ENCODE measurements at places on chromosomes 1 and 21.

GRCh38 chr1:155085504-155086127 lies 7.0 kb downstream of the EFNA3 start:
- DNase-seq, result no peak

DNA sequence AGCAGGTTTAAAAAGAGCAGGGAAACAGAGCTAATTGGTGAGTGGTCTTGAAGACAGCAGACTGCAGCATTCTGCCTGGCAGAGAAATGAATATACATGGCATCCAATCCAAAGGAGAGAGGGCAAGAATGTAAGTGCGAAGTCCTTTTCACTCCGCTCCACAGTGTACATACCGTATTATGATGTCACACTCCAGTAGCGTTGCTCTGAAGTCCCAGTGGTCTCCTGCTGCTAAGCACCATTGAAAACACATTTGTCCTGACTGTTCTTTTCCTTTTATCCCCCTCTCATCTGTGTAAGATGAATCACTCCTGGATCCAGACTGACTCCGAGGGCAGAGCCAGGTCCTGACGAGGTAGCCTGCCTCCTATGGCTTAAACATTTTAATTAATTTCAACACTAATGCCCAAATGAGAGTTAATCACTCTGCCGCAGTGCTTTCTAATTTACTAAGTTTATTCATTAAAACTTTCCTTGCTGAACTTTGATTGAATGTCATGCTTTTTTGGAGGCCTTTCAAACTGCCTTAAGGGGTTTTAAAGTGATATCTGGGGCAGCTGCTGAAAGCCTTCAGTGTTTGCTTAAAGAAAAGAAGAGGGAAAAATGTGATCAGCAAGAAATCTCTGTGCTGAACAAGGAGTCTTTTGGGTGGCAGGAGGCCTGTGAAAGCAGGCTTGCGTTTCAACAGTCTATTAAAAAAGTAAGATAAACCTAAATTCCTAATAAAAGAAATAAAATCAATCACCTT lies 227.2 kb downstream of the ATG4C start:
- no peak for DNase-seq

- no peak for DNase-seq
Observed at GRCh38 chr1:95154096-95154495, 36.9 kb downstream of the TLCD4 start.

- no peak for DNase-seq
Observed at GRCh38 chr1:183234660-183235476, 48.8 kb downstream of the LAMC2 start.

DNA sequence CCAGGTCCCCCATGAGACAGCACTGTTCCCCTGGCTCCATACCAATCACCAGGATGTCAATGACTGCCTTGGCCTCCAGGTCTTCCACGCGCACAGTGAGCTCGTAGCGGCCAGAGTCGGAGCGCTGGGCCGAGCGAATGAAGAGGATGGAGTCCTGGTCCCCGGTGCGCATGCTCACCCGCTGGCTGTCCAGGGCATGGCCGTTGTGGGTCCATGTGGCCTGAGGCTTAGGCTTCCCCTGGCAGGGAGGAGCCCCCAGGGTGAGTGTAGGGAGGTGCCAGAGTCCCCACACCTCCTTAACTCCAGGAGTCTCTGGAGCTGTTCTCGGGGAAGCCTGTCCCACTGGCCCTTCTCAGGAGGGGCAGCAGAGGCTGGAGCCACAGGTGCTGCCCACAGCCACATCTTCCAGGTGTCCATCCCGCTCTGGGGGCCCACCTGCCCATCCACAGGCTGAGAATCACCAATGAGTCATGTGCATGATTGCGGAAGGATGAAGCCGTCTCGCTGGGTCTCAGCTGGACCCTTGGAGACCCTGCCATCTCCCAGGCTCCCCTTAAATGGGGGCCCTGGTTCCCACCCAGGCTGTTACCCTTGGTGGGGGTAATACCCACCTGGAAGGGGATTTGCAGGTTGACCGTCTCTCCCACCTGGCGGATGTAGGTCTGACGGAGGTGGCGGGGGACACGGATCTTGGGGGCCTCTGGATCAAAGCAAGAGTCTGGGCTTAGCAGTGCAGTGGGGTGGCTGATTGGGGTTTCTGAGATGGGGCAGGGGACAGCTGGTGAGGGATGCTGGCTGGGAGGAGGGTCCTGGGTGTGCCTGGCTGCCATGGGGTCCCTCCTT lies 4.1 kb downstream of the MYBPH start:
- DNase-seq, result no peak

- DNase-seq, result no peak
Observed at GRCh38 chr1:119481951-119482350, 25.1 kb upstream of the HSD3B1 start.

GRCh38 chr1:244897476-244898254 lies 33.3 kb upstream of the HNRNPU start:
- DNase-seq, result no peak

DNA sequence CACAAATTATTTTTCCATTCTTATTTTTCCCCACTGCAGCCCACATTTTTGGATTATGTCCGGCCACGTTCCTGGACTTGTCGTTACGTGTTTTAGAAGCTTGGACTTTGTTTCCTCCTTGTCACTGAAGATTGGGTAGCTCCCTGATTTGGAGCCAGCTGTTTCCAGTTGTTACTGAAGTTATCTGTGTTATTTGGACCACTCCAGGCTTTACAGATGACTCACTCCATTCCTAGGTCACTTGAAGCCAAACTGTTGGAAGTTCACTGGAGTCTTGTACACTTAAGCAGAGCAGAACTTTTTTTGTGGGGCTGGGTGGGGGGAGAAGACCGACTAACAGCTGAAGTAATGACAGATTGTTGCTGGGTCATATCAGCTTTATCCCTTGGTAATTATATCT lies 12.2 kb upstream of the AXDND1 start:
- no peak for DNase-seq

DNA sequence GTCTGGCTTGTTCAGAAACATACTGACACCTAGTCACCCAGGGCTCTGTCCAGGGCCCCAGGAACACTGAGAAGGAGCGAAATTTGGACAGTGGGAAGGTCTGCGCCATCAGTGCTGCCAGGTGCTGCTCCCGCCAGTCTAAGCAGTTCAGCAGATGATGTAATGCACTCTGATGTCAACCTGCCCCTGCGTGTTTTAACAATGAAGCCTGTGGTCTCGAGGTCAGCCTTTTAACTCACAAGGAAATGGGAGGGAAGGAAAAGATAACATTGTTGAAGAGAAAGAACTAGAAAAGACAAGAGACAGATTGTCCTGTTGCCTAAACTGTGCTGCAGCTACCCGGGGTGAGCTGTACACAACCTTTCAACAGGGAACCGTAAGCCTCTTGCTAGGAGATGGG lies 126.6 kb upstream of the IFFO2 start:
- DNase-seq, result no peak

- no peak for DNase-seq
Observed at GRCh38 chr1:94688646-94689045, 131.5 kb upstream of the SLC44A3 start.

GRCh38 chr1:193013005-193013404 lies 46.2 kb downstream of the UCHL5 start:
- DNase-seq, result no peak

DNA sequence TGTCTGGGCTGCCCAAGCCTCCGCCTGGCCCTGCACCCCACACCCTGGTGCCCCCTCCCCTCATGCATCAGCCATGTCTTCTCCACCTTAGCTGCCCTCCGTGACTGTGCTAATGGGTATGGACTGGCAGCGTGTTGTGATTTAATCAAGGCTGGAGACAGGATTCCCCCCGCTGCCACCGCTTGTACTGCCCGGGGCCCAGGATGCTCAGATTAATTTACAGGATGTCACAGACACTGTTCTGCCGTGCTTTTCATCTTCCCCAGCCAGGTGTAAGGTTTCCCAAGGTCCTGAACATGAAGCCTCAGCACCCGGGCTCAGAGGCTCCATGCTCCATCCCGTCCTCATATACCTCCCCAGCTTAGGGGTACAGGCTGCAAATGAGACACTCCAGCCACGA lies 66.3 kb downstream of the TAS1R2 start:
- no peak for DNase-seq

DNA sequence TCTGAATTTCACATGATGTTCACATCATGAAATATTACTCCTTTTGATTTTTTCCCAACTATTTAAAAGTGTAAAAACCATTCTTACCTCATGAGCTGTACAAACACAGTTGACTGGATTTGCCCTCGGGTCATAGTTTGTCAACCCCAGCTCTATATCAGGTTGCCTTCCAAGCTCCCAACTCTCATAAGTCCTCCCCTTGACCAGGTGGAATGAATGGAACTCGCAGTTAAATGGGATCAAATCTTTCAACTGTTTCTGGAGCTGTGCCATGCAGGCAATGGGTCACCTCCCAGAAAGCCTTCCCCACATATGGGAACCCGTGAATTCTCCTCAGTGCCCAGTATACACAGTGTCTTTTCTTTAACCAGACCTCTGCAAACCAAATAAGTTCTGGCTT lies 169.8 kb upstream of the FOXD3 start:
- DNase-seq, result no peak

DNA sequence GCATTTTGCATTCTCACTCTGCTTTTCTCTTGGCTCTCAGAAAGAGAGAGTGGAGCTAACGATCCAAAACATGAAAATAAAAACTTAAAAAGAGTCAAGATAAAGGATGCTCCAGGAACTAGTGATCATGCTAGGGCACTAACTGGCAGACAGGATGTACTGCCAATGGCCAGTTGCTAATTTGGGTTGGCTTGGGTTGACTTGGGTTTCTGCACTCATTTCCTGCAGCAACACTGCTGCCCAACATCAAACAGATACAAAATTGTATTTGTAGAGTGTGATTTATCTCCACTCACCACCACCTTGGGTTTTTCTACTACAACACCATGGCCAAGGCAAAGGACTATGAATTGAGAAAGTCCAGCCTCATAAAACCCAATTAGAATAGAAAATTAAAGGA lies 662.3 kb upstream of the PTBP2 start:
- DNase-seq, result no peak

DNA sequence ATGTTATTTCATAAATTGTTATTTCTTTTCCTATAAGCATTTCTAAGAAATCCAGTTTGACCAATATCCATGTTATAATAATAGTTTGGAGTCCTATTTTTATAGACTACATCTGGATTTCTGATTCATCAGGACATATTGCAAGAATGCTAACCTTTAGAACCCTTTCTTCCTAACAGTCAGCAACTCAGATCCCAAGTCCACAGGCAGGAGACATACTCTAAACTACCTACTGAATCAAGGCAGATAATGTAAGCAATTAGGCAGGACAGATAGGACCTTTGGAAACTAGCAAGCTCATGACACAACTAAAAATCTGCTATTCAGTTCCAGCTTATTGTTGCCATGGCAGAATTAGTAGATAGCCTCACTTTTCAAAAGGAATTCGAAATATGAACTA lies 104.1 kb downstream of the DENND1B start:
- no peak for DNase-seq

DNA sequence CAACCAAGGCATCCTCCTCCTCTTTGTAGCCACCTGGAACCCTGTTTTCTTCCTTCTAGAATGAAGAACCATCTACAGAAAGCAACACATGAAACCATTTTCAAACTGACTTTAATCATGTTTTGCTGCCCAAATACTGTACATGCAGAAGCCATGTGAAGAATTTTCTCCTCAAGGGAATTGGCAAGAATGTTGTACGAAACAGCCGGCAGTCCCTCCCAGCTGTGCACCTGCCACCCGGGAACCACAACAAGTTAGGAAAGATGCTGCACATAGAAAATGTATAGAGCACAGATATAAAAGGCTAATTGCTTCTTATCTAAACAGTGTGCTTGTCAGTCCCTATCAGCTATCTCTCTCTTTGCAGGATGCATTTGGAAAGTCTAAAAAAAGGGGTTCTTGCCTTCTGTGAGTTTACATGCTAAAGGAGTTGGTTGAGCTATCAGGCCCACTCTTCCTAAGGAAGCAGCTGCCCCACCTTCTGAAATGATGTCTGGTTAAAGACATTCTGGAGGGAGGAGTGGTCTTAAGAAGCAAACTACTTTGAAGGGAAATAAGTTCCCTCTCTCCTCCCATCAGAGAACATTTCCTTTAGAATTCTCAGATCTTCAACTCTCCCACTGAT lies 44.8 kb downstream of the RIMS3 start:
- no peak for DNase-seq

- no peak for DNase-seq
Observed at GRCh38 chr1:174413632-174414031, 34.1 kb upstream of the GPR52 start.

GRCh38 chr1:172938681-172939080 lies 112.1 kb downstream of the TNFSF18 start:
- DNase-seq, result no peak

- no peak for DNase-seq
Observed at GRCh38 chr21:45276596-45276995, 11.1 kb downstream of the POFUT2 start.

DNA sequence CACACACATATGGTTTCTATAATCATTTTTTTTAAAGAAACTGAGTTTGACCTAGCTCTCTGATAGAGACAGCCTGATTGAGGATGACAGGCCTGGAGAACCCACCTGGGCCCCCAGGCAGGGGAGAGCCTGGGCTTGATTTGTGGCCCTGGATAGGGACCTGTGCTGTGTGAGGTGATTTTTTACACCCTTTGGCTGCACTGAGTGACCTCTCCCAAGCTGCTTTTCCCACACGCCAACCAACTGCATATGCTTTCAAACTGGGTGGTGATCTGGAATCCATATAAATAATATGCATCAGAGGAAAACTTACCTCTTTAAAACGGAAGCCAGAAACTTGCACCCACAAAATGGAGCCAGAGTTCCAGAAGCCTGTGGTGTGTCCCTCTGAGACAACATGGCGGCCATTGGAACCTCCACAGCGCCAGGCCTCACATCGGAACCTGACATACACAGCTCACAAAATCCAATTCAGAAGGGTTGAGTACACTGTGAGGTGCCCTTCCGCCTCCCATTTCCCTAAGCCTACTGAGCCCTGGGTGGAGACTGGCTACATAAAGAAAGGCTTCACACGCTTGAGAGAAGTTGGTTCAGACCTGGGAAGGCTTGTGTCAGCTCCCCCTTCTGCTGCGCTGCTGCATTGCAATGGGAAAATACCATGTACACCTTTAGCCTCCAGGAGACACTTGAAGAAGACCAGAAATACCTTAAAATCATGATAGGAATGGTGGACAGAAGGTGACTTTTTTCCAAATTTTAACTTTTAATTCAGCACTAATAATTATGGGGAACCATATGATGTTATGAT lies 160.7 kb downstream of the HHIPL2 start:
- no peak for DNase-seq

- no peak for DNase-seq
Observed at GRCh38 chr1:111406321-111406768, 21.2 kb downstream of the OVGP1 start.

DNA sequence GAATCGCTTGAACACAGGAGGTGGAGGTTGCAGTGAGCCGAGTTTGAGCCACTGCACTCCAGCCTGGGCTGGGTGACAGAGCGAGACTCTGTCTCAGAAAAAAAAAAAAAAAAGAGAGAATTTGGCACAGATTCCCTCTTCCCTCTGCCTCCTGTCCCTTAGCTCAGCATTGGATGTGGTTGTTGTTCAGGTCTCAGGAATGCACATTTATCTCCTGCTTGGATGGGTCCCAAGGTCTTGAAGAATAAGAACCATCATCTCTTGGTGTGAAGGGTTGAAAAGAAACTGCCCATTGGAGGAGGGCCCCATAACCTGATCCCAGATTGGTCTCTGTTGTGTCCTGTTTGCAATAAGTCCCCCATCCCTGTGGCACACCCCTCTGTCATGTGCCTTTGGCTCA lies 34.9 kb downstream of the UBIAD1 start:
- DNase-seq, result no peak

All from stimulated activated CD8-positive, alpha-beta memory T cell treated with anti-CD3 and anti-CD28 coated beads, Interleukin-15, amount 100 ng/mL, for 24 hours (primary cell).